ENCODE measurements at places on chromosomes 7 and 10. TPM values are rescaled to one million over a fixed set of nuclear protein-coding genes. Genes with fewer than 3 reads are reported as not detected.

The ZNF425 gene
- polyA plus RNA-seq: 0.55 TPM

GRCh38 chr7:102418592-102418991, 14.8 kb upstream of the ORAI2 start:
- no peak for DNase-seq

GRCh38 chr10:125531465-125531864, 151.5 kb downstream of the TEX36 start:
- DNase-seq: no peak

The TACR2 gene
- not detected for polyA plus RNA-seq

The CALCR gene
- polyA plus RNA-seq: not detected

DNA sequence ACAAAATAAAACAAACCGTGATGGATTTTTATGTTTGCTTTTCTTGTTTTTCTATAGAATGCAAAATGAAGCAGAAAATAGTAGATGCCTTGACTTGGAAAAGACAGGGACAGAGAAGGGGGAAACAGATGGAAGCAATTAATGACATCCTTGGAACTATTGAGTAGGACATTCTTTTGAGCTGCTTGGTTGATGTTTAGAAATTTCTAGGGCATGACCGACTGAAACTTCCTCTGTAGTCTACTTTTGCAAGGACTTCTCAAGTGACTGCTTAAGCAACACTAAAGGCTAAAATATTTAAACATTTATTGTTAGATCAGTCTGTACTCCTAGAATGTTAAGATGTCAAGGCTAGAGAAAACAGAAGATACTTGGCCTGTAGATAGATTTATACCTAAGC, 49.4 kb downstream of the VCL start:
- DNase-seq: no peak

DNA sequence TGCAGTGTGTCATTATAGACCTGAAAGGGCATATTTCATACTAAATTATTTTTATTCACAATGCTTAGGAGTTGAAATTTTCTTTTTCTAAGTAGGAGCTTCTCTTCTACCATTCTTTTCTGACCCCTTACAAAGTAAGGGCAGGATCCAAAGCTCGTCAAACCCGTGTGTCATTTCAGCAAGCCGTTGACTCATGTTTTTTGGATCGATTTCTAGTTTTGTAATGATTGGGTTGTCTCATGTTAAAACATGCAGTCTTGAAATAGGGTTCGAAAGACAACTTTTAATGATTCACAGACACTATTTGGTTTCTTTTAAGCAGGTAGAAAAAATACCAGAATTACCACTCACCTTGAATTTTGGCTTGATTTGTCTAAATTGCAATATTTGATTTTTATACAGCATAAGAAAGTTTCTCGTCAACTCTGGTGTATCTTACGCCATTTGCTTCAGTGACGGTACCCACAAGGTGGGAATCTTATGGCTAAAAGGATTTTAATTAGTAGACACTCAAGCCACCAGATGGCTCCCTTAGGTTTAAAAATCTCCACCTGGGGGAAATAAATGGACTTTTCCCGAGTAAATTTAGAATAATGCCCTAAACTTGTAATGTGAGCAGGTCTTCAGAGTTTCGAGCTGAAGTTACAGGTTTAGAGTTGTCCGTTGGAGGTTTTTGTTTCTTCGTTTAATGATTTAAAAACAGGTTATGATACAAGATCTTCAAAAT, 283.4 kb downstream of the CCDC3 start:
- DNase-seq: peak; percentile 4

DNA sequence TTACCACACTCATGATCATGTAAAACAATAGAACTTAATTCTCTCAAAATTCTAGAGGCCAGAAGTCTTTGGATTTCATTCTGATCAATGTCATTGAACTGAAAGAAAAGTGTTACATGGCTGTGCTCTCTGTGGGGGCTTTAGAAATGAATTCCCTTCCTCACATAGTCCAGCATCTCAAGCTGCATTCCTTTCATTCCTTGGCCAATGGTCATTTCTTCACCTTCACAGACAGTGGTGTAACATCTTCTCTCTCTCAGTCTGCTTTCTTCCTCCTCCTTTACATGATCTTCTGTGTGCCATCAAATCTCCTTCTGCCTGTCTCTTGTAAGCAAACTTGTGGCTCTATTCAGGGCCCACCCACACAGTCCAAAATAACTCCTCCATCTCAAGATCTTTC, 735.3 kb downstream of the SUGCT start:
- DNase-seq: no peak

DNA sequence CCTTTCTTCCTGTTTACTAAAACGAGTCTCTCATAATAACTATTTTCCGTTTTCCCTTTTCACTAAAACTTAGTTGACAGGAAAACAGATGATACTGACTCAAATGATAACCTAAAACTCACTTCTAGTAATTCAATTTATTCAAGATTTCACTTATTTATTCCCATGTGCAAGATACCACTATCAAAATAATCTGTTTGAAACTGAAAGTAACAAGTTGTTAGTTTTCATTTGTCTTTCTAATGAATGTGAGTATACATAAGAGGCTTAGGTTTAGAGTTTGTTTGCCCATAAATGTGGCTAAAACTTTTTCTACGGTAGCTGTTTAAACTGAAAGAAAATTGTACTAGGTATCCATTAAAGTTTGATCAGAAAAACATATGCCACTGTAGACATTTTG, 314.9 kb upstream of the STEAP1 start:
- DNase-seq: no peak

DNA sequence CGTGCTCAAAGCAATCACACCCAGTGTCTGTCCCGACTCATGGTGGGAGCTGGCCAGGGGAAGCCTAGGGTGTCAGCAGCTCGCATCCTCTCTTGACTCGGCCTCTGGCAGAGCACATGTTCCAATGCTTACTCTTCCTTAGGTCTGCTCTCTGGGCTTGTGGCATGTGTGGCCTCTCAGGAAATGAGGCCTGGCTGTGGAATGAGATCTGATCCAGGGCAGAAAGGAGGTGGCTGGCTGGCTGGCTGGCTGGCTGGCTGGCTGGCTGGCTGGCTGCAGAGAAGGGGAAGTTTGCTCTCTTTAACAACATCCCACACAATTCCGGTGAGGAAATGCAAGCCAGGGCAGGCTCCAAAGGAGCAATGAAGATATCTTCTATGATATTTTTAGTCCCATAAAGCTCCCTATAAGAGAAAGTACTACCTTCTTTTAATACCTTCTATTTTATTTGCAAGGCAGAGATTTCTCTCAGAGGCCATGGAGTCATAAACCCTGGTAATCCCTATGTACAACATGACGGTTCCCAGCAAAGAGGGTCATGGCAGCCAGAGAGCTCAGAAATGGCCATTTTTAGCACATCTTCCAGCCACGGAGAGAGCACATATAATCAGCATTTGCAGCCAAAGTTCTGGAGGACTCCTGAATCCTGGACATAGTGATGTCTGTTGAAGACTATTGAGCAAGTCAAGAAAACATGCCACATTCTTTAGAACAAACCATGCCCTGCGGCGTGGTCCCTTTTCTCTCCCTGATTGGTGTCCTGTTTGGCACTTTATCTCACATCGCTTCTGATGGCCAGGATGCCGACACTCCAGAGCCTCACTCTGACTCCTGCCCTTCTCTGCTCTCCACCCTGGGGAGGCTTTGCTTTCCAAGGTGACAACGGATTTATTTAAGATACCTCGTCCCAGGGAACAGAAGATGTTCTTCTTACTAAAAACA, 153.7 kb downstream of the FANK1 start:
- no peak for DNase-seq

DNA sequence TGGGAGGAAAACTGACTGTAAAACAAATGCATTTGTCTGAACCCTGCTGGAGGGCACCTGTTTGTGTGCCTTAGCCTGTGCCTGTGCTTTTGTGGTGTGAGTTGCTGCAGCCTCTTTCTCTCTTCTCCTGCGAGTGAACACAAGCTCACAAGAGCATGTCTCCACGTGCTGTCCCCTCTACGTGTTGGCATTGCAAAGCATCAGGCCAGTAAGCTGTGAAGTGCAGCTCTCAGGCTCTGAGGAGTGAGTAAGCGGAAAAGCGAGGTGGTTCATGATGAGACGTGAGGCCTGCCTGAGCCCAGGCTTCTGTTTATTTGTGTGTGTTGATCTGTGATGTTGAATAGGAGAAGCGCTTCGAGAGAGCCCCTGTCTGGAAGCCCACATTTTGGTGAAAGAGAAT, 85.6 kb upstream of the PDCD4 start:
- DNase-seq: no peak

GRCh38 chr10:42975558-42976340, 101.1 kb upstream of the RET start:
- DNase-seq: peak; percentile 20

DNA sequence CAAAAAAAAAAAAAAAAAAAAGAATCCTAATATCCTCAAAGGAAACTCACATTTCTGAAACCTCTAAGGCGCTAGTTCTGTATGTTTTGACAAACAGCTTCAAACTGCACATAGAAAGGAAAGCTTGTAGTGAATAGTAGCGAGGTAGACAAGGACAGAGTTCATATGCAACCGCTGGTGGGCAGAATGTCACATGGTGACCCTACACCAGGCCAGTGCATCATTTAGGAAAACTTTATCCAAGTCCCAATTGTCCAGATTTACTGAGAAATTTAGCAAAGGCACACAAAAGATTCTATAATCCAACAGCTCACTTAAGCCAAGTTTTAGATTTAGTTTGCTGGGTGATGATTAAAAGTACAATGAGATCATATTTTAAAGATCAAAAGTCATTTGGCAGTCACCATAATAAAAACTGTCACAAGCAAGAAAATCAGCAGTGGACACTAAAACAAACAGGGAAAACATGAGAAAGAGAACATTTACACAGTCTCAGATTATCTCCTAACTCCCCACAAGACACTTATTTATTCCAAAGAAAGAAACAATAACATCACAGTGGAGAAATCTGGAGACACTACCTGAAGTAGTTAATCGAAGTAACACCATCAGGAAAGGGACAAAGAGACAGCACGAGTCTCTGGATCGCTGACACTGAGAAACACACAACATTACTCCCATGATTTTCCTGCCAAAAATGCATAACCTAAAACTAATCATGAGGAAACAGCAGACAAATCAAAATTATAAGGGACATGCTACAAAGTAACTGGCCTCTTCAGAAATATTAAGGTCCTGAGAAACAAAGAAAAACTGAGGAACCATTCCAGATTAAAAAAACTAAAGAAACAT, 20.2 kb downstream of the FAM204A start:
- DNase-seq: no peak

DNA sequence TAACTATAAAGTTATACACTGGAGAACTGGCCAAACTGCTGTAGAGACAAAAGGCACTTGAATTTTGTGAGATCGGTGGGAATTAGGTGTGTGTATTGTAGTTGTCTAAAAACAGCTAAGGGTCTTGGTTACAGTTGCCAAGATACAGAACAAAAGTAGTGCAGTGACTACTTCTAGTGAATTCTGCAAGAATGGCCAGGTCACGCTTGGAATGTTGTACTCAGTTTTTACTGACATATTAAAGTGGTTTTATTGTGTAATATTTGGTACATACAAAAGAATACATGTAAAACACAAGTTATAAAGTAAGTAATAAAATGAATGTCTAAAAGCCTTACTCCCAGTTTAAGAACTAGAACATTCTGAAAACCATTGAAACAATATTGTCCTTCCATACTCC, 42.4 kb downstream of the PRPF18 start:
- no peak for DNase-seq

DNA sequence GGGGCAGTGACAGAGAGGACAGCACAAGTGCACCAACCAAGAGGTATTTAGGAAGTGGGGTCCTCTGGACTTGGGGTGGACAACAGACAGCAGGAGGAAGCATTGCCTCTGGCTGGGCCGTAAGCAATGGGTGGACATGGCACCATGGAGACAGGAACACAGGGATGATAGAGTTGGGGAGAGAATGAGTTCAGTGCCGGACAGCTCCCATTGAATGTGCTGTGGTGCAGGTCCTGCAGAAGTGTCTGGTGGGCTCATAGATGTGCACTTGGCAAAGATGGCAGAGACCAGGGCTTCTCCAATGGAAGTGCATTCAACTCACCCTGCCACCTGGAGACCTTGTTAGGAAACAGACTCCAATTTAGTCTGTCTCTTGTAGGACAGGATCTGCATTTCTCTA, 341.5 kb upstream of the ZMIZ1 start:
- DNase-seq: no peak

- no peak for DNase-seq
Measured at GRCh38 chr7:127809261-127809702, 157.3 kb downstream of the SND1 start.

The ITPRID1 gene
- polyA plus RNA-seq: not detected

All from HepG2 (cell line).